ENCODE measurements at places on chromosomes 12 and 14.

DNA sequence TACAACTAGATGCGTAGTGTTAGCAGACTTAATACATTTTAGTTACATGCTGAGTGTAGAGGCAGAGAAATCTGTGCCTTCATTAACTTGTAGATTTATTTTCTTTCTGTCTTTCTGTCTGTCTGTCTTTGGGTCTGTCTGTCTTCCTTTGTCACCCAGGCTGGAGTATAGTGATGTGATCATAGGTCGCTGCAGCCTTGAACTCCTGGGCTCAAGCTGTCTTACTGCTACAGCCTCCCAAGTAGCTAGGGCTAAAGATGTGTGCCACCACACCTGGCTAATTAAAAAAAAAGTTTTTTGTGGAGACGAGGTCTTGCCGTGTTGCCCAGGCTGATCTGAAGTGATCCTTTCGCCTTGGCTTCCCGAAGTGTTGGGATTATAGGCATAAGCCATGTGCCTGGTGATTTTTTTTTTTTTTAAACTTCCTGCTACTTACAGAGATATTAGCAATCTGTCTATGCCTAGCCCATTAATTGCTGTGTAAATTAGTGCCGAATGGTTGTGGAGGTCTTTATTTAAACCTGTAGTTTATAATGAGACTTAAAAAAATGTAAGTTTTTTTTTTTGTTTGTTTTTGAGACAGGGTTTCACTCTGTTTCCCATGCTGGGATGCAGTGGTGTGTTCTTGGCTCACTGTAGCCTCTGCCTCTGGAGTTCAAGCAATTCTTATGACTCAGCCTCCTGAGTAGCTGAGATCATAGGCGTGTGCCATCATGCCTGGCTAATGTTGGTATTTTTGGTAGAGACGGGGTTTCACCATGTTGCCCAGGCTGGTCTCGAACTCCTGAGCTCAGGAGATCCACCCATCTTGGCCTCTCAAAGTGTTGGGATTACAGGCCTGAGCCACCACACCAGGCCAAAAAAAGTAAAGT lies 22.8 kb downstream of the ERC1 start:
- no peak for DNase-seq

- DNase-seq: no peak
Measured at GRCh38 chr12:111105294-111105693, 184.9 kb upstream of the MYL2 start.

GRCh38 chr14:70909733-70910614 lies 2.7 kb downstream of the PCNX1 start:
- DNase-seq: no peak

DNA sequence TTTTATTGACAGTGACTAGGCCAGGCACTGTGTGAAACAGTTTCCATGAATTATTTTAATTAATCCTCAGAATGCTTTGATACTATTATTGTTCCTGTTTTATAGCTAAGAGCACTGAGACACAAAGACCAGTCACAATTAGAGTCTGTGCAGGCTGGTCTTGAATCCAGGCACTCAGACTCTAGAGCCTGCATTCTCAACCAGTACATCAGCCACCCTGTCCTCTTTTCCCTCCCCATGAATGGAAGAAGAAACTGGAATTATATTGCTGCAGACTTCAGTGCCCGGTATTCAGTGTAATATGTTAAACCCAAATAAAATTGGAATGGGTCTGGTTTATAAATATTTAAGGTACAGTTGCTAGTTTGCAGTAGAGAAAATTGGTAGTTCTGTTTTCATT lies 303.0 kb upstream of the RGS6 start:
- DNase-seq: no peak

DNA sequence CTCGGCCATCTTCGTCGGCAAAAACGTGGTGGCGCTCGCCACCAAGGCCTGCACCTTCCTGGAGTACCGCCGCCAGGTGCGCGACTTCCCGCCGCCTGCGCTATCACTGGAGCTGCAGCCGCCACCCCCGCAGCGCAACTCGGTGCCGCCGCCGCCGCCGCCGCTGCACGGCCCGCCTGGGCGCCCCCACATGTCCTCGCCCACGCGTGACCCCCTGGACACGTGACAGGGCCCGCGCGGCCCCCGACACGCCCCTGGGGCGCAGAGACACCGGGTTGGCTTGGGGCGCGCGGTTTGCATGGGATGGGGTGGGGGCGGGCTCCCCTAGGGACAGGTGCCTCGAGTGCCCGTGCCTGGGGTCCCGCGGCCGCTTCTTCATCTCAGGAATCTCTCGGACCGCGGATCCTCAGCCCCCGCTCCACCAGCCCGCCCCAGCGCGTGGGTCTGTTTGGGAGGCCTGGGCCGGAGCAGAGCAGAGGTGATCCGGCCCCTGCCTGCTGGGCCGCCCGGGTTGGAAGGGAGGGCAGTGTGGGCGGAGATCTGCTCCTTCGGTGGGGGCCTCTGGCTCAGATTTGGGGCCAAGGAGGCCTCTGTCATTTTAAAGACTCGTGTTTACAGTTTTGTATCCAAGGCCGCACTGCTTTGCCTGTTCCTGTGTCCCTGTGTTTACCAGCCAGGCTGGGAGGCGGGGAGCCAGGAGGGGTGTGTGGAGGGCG lies 3.3 kb downstream of the TMEM121 start:
- peak; percentile 72 for DNase-seq

DNA sequence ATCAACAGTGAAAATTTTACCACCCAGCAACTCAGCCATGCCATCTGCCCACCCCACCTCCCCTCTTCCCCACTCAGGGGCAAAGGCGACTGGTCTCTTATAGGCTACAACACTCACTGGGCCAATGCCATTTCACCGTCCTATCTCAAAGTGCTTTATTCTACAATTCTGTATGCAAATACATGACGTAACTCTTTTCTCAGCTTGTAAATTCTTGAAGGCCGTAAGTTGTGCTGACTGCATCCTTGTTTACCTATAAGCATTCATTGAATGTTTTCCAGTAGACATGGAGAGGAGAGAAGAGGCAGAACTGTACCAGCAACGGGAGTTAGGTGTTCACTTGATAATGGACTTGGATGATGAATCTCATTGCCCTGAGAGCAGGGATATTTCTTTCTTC lies 15.6 kb downstream of the BCL2L14 start:
- no peak for DNase-seq

DNA sequence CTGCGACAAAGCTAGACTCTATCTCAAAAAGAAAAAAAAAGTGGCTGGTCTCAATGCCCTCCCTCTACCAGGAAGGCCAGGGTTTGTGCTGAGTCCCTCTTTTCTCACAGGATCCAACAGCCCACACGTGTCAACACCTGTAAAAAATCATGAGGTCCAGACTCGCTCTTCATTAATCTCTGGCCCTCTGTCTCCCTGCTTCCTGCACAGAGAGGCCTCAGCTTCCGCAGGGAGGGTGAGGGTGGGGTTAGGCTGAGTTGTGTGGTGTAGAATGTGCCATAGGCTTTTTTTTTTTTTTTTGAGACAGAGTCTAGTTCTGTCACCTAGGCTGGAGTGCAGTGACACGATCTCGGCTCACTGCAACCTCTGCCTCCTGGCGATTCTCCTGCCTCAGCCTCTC lies 6.1 kb downstream of the CFAP73 start:
- no peak for DNase-seq

GRCh38 chr12:48422060-48422459 lies 50.3 kb upstream of the ANP32D start:
- DNase-seq: no peak

GRCh38 chr14:102819176-102819628 lies 42.0 kb downstream of the TRAF3 start:
- no peak for DNase-seq

- DNase-seq: no peak
Measured at GRCh38 chr14:34711796-34712712, 2.3 kb downstream of the CFL2 start.

GRCh38 chr12:131434208-131435125 lies 276.4 kb upstream of the SFSWAP start:
- no peak for DNase-seq

DNA sequence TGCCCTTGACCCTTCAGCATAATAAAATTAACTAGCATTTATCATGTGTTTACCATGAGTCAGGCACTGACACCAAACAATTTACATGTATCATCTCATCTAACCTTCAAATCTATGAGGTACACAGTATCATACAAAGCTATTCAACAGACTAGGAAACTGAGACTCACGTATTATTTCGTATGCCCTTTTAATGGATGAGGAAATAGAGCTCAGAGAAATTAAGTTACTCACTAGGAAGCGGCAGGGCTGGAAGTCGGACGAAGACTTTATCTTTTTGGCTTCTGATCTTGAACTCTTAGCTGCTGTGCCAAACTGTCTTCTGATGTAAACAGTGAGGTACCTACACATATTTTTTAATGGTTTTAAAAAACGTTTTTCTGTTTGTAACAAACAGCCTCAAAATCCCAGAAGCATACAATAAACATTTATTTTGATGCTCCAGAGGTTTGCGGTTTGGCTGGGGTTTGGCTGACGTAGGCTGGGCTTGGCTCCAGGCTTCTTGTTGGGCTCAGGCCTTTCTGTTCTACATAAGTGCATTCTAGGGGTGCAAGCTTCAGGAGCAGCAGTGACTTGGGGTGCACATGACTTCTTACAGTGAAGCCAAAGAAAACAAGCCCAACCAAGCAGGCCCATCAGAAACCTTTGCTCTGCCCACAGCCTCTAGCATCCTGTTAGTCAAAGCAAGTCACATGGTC lies 184.7 kb downstream of the TBX5 start:
- no peak for DNase-seq

DNA sequence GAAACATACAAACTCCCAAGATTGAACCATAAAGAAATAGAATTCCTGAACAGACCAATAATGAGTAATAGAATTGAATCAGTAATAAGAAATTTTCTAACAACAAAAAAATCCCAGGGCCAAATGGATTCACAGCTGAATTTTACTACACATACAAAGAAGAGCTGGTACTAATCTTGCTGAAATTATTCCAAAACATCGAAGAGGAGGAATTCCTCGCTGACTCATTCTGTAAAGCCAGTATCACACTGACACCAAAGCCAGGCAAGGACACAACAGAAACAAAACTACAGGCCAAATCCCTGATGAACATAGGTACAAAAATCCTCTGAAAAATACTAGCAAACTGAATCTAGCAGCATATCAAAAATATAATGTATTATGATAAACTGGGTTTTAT lies 367.8 kb upstream of the CLEC14A start:
- DNase-seq: no peak

GRCh38 chr12:41869432-41869831 lies 275.2 kb downstream of the GXYLT1 start:
- no peak for DNase-seq

DNA sequence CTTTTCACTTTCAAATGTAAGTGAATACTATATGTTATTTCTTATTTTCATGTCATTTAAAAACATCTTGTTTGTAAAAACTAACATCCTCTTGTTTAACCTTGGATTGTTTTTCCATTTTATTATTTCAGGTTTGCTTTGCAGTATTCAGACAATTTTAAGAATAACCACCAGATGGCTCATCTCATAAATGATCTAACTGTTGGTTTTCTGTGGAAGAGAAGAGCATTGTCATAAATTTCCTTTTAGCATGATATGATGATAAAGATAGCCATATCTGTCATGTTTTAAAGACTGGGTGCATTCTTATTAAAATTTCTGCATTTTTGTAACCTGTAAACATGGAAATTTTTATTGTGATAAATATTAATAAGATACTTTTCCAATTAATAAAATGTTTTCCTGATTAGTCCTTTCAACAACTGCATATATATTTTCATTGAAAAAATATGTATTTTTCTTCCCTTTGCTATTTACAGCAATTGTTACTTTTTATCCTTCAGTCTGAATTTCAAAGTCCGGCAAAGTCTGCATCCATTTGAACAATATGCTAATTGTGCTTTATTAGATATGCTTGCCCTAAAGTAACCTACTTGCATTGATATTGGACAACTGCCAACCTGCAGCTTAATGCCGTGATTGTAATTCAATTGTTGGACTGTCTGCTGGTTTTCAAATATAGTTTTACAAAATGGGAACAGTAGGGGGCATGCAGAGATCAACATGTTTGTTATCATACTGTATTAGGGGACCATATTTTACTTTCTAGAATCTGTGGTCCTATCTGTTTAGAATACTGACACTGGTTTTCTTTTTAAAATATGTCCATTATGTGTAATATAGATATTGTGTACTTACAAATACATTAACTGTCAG lies 163.4 kb downstream of the GARIN6 start:
- DNase-seq: no peak

GRCh38 chr12:132345561-132346200 lies 16.3 kb upstream of the GALNT9 start:
- no peak for DNase-seq

DNA sequence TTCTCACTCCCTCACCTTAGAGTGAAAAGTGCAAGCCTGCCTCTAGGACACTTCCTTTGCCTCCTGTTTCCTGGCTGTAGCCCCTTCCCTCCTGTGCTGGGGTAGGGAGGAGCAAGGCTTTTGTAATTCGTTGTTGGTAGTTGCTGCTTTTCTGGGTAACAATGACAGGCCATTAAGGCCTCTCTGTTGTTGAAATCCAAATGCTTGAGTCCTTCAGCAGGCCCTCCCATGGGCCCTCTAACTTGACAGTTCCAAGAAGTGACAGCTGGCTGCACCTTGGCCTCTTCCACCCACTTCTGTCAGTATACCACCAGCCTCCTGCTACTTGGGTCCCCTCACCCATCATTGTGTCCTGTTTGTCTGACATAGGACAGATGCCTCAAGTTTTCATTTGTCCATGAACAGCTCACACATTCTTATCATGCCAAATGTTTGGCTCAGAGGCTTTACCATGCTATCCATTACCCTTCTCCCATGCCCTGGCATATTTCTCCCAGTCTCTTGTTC lies 103.7 kb upstream of the PDE3A start:
- DNase-seq: no peak

DNA sequence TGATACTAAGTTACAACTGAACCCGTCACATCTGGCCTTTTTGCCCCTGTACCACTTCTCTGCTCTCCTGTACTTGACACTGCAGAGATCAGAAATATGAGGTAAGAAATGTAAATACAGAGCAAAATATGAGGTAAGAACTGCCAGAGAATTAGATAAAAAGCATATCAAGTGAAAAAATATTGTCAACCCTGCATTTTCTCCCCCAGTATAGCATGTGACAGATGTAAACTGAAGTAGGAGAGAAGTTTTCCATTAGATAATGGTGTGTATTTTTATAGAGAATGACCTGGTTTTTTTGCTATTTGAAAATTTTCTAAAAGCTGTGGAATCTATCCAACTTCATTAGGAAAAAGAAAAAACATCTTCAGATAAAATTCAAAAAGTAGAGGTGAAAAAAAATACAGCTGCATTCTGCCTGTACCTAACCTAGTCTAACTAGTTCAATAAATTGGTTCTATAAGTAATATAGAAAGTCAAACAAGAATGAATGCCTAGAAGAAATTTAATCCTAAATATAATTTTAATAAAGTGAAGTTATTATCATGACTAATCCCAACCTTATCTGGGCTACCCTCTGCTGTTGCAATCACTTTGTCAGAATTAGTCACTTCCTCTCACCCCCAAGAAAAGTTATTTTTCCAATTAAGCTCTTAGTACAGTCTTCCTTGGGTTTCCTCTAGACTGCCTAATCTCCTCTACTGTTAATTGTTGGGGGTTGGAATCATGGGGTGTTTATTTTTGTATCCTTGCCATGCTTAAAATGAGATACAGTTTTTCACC lies 210.0 kb downstream of the RASSF9 start:
- DNase-seq: no peak
